ENCODE measurements at places on chromosomes 2 and 18.

DNA sequence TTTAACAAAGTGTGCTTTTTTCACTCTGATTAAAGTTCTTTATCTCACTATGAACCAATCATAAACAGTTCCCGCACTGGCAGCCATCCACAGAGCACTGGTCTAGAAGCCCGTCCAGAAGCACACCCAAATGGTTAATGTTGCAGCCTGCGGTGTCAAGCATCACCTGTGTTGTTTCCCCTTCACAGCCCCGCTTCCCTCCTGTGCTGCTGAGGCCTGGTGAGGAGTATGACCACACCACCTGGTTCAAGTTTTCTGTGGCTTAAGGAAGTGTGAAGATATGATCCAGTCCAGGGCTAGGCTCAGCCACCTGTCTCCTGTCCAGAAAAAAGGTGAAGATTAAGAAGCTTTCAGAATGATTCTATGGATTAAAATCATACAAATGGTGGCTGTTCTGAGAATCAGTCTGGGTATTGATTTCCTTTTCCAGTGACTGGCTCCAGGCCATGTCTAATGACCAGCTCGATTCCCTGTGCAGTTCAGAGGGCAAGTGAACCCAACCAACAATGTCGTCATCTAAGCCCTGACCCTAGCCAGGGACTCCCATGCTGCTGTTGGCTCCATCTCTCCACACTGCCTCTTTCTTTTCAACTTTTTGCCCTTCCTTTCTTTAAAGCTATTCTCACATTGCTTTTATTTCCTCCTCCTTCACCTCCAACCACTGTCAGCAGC lies 17.7 kb downstream of the SRSF7 start:
- DNase-seq, result no peak

DNA sequence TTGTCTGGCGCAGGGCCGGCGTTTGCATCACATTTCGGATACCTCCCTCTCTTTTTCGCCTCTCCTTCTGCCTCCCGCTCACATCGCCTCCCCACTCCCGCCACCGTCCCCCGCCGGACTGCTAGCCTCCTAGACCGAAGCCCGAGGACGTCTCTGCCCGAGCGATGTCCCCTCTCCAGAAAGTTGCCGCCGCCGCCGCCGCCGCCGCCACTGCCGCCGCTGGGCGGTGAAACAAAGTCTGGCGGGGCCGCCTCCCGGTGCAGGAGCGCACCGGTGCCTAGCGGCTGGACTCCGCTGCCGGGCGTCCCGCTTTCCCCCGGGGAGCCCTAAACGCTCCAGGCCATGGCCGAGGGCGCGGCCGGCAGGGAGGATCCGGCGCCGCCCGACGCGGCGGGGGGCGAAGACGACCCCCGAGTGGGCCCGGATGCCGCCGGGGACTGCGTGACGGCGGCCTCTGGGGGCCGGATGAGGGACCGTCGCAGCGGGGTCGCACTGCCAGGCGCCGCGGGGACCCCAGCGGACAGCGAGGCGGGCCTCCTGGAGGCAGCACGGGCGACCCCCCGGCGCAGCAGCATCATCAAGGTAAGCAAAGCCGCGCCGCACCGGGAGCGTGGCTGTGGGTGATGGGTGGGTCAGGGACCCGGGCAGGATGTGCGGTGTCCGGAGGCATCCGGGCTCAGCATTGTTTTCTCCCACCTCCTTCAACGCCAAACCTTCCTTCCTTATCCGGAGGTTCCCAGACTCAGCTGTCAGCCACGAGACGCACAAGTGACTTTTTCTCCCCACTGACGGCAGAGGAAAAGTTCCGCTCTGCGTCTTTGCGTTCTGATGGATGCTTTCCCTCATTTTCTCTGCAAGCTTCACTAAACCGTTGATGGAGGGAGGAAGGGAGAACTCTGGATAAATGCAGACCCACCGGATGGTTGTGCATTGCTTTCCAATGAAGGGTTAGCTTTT lies 643 bp downstream of the PLCL1 start:
- no peak for DNase-seq

DNA sequence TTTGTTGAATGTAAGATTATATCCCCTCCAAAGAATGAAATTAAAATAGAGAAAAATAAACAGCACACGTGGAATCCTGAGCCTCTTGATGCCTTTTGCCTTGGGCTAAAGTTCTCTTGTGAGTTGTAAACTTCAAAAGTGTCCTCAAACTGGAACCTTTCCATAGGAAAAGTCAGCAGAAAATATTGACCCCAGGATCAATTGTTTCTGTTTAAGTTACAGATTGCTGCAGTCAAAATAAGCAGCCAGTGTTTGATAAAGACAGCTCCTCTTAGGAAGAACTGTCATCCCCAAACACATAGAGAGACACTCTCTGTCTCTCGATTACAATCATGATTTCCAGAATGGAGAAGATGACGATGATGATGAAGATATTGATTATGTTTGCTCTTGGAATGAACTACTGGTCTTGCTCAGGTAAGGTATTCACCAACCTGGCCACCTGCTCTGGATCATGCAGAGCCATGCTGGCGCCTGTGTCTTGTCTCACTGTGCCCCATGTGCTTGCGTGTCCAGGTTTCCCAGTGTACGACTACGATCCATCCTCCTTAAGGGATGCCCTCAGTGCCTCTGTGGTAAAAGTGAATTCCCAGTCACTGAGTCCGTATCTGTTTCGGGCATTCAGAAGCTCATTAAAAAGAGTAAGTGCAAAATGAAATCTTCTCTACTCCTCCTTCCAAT lies at the start of gene SPP2:
TSS of gene SPP2 (plus strand) at position 248 of the 681 bp plus-strand sequence. CDS start at position 333, 85 bp downstream.
- no peak for DNase-seq

DNA sequence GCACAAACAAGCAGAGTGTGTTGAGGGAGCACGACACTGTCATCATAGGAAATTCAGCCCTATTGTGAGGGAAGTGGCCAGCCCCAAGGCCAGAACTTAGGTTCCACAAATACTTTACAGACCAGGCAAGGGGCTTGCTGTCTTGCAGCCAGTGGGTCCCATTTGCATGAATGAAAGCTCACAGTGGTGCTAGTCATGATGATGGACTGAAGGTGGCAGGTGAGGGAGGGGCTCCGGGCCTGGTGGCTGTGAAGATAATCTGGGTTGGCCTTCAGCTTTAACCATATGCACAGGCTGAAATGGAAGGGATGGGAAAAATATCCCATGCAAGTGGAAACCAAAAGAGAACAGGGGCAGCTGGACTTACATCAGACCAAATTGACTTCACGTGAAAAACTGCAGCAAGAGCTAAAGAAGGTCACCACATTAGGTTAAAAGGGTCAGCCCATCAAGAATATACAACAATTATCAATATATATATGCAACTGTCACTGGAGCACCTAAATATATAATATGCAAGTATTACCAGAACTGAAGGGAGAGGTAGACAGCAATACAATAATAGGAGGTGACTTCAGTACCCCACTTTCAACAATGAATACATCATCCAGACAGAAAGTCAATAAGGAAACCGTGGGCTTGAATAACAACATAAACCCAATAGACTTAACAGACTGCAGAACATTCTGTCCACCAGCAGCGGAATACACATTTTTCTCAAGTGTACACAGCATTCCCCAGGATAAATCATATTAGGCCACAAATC lies 39.6 kb downstream of the DCDC2C start:
- DNase-seq, result no peak

DNA sequence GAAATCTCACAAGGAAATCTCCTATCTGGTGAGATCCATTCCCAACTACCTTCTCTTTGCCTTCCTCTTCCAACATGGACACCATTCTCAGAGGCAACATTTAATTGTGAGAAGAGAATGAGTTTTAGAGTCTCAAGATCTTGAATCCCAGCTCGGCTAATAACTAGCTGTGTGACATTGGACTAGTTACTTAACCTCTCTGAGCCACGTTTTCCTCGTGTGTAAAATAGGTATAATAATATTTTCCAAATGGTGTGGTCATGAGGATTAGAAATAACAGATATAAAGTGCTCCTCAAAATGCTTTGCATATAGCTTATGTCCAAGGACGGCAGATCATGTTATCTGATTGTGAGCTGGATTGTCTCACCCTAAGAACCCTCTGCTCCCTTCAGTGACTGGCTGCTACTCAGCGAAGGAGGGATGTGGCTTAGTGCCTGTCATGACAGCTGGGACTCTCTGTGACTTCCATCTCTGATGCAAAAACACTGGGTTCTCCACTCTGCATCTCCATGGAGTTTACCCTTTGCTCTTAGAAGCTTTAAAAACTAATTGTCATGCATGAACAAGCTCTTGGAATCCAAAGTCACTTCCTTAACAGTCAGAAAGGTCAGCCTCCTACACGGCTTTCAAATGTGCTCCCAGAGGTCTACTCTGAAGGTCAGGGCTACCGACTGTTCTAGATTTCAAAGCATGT lies 38.4 kb upstream of the MRPL19 start:
- no peak for DNase-seq

- no peak for DNase-seq
Measured at GRCh38 chr2:25787020-25787419, 91.3 kb downstream of the ASXL2 start.

- peak; percentile 56 for DNase-seq
Measured at GRCh38 chr18:3665780-3666525, 216.0 kb downstream of the TGIF1 start.
